ENCODE measurements at places on chromosomes 7 and 10.

DNA sequence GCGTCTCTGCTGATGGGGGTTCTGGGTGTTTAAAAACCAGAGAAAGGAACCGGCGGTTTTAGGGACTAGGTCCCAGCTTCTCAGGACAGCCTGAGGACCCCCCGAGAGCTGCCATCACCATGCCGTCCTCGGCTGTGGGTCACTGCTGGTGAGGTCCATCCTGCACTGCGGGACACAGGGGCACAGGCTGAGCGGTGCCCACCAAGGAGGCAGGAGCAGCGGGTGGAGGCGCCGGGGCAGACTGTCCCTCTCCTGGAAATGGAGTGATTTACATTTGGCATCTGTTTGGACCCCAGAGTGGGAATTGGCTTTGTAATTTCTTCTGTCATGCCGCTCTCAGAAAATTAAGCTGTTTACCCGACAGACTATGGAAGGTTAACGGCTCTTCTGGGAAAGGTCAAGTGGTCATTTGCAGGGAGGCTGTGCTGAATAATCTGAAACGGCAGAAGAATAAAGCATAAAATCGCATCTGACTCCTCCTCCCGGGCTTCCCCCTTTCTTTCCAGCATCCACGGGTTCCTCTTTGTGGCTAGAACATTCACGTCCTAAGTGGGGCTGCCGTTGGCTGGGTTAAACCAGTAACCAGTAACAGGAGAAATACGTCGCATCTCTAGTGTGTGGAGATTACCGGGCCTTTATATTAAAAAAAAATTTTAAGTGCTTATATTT is 31.7 kb downstream of the LHPP start:
- DNase-seq, result no peak

- no peak for DNase-seq
Observed at GRCh38 chr10:119500821-119501220, 41.7 kb downstream of the RGS10 start.

DNA sequence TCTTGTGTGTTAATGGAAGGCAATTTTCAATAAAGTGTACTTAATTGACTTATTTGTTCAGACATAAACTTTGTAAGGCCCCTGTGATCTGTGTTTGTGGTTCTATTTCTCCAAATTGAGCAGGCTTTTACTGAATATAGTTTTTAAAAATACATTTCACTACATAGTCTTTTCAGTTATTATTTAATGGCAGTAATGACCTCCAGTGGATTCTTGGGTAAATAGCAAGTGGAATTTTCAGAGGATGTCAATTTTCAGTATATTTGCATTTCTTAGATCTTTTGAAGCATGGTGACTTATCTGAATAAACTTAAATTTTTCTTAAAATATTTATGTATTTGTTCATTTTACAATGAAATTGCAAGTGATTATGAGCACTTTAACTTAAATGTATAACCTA is 203.1 kb upstream of the PCLO start:
- no peak for DNase-seq

- no peak for DNase-seq
Observed at GRCh38 chr10:132294561-132295318, 13.0 kb downstream of the STK32C start.

GRCh38 chr10:121171825-121172787 is 320.9 kb downstream of the WDR11 start:
- no peak for DNase-seq

DNA sequence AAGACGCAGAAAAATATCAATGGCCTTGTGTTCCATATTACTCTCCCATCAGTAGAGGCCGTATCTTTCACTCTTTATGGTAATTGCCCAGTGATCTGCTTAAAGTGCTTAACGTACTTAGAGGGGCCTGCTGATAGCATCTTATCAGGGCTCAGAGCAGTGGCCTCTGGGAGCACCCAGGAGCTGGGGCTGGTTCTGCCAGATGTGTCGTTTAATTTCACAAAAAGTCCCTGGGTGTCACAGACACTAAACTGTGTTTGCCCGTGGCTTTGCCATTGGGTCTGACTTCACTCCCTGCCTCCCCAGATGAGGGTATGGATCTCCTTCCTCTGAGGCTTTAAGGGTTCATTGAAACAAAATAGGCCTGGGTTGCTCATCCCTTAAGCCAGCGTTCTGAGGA is 435.3 kb downstream of the GATA3 start:
- no peak for DNase-seq

GRCh38 chr7:127251465-127252376 is 1.0 kb downstream of the GRM8 start:
- DNase-seq, result no peak

GRCh38 chr7:17374654-17375053 is 76.2 kb downstream of the AHR start:
- no peak for DNase-seq

DNA sequence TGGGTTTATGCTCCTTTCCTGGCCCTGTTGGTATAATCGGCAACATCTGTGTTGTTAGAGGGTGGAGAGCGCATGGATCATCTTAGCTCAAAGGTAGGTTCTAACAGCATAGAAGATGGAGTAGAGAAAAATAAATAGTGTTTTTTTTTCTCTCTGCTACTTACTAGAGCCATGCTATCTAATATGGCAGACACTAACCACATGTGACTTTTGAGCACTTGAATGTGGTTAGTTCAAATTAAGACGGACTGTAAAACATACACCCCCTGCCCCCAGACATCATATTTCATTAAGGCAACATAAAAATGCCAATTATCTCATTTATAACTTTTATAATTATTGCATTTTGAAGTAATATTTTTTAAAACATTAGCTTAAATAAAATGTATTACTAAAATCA is 525.1 kb downstream of the KIF20B start:
- DNase-seq, result no peak

GRCh38 chr10:43491855-43492254 is 54.9 kb downstream of the ZNF487 start:
- no peak for DNase-seq

- no peak for DNase-seq
Observed at GRCh38 chr10:70367195-70367796, 15.1 kb downstream of the LRRC20 start.

- no peak for DNase-seq
Observed at GRCh38 chr7:118129041-118129795, 54.7 kb upstream of the LSM8 start.

GRCh38 chr7:80279760-80280159 is 145.1 kb downstream of the GNAI1 start:
- DNase-seq, result no peak

DNA sequence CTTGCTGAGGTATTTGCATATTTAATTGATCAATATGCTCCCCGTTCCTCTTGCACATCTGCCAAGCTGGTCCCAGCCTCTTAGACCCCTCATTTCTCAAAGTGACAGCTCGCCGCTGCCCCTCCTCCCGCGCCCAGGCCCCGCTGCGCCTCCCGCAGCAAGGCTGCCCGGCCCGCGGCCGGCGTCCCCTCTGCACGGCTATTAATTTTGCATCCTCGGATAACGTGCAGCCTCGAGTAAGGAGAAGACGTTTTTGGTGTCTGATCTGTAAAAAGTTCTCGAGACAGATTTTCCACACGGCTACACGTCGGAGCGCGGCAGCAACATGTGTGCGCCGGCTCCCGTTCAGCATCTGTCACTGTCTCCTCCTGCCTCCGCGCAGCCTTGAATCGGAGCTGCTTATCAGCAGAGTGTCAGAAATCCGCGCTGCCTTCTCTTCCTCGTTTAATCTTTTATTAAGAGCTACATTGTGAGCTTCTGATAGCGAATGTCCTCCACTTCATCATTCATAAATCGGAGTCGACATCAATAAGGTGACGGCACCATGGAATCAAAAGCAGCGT is 65.3 kb downstream of the EBF3 start:
- DNase-seq, result no peak

All from CD8-positive, alpha-beta T cell (primary cell).